ENCODE measurements at places on chromosomes 11 and 22.

DNA sequence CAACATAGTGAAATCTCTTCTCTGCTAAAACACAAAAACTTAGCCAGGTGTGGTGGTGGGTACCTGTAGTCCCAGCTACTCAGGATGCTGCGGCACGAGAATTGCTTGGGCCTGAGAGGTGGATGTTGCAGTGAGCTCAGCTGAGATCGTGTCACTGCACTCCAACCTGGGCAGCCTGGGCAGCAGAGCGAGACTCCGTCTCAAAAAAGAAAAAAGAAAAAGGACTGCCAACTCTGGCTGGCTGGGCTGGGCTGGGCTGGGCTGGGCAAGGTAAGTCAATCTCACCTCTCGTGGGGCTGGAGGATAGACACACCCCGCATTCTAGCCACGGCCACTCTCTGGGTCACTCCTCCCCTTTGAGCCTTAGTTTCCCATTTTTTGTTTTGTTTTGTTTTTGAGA, 26.9 kb downstream of the TEF start:
- DNase-seq, result no peak

DNA sequence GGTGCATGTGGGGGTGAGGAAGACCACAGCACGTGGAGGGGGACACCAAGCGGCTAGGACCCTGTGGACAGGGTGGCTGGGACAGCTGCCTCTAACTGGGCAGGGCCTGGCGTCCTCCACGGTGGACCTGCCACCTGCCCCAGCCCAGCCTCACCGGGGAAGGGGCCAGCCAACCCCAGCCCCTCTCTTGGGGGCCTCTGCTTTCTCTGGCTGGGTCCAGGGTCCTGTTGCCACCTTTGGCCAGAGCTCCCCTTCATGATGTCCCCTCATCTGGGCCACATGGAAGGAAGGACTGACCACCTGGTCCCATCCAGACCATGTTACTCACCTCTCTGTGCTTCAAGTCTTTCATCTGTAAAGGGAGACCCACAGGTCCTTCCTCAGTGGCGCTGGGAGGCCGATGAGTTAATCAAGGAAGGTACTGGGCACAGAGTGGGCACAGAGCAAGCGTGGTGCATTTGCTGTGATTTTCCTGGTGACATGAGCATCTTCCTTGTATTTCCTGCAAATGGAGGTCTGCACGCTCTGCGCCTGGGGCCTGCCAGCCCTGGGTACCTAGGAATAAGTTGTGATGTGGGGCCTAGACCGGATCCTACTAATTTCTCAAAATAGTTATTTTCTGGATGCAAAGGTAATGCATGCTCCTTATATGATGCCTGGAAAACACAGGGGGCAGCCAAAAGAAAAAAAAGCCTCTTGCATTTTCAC, 538.4 kb downstream of the TBC1D22A start:
- no peak for DNase-seq

- no peak for DNase-seq
Measured at GRCh38 chr11:116823031-116823843, at the start of gene APOA4. APOA4 (minus strand) TSS chr11:116823304; CDS start chr11:116823191, 113 bp downstream.

GRCh38 chr22:41925783-41926460, 684 bp downstream of the TNFRSF13C start:
- DNase-seq, result no peak

DNA sequence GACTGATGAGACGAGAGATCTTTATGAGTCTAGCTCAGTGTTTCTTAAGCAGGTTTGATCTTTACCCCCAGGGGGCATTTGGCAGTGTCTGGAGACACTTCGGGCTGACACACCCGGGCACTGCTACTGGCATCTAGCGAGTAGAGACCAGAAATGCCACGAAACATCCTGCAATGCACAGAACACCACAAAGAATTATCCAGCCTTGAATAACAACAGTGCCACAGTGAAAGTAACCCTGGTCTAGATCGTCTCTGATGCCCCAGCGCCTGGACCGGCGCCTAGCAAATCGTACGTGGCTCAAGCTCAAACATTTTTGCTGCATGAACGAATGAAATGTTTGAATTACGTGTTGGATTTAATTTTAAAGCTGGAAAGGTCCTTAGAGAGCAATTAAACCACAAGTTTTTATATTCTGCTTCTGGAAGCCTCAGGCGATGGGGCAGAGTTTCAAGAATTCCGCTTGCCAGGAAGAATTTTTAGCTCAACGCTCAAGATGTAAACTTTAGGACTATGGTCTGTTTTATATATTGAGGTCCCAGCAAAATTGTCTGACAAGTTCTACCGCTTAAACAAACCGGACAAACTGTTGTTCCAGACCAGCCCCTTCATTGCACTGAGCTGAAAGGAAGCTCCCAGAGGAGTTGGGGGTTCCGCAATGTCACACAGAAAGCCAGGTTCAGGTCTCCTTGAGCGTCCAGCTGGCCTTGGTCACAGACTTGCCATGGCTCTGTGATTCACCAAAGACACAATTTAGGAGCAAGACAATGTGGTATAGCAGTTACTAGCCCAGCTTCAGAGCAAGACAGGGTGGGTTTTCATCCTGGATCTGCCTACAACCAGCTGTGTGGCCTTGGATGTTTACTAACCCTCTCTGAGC, 44.2 kb upstream of the SMTN start:
- DNase-seq, result no peak

DNA sequence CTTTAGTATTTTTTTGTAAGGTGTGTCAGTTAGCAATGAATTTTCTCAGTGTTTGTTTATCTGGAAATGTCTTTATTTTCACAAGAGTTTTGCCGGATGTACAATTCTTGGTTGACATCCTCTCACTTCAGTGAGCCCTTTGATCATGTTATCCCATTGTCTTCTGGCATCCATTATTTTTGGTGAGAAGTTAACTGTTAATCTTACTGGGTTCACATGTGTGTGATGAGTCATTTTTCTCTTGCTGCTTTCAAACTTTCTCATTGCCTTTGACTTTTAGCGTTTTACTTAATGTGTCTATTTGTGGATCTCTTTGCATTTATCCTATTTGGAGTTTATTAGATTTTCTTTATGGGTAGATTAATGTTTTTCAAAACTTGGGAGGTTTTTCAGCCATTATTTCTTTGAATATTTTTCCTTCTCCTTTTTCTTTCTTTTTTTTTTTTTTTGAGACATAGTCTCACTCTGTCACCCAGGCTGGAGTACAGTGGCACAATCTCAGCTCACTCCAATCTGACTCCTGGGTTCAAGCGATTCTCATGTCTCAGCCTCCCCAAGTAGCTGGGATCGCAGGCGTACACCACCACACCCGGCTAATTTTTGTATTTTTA, 100.5 kb upstream of the RRM1 start:
- DNase-seq, result no peak

DNA sequence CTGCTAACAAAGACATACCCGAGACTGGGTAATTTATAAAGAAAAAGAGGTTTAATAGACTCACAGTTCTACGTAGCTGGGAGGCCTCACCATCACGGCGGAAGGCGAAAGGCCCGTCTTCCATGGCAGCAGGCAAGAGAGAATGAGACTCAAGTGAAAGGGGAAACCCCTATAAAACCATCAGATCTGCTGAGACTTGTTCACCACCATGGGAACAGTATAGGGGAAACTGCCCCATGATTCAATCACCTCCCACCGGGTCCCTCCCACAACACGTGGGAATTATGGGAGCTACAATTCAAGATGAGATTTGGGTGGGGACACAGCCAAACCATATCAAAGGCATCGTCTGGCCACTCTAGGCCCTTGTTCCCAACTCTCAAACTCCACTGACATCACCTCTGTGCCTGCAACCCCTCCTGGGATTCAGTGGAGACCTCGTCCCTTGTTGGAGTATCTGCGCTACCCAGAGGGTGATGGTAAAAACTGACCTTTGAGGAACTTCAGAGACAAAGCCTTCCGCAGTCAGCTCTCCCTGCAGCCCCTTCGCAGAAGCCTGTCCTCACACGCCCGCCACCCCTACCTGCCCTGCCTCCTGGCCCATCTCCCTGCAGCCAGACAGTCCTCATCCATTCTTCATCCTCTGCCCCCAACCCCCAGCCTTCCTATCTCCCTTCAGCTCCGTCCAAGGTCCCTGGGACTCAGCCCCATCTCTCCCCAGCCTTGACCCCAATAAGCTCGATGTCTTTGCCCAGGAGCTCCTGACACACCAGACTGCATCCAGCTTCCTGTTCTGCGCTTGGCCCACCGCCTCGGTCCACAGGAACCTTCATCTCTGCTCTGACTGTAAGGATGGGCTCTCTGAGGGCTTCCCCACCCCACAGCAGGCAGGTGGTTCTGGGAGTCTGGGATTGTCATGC, 15.8 kb downstream of the CCND1 start:
- no peak for DNase-seq
